ENCODE measurements at places on chromosomes 3 and 15.

DNA sequence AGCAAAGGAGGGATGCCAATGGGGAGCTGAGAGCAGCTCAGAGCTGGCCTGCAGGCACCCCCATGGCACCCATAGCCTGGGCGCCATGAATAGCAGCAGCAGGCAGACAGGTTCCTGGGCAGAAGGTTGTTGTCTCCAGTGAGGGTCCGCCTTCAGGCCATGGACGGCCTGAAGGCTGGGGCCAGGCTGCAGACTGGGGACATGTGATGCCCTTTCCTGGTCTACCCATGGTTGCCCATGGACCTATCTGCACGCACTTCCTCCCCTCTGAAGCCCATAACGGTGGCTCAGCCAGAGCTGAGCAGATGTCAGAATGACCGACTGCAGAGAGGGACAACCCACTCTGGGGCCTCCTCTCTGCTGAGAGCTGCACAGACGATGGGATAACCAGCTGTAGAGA, 256.8 kb downstream of the PLOD2 start:
- no peak for DNase-seq

- DNase-seq: no peak
These were observed 93.6 kb downstream of the GMNC start for GRCh38 chr3:190768891-190769290.

DNA sequence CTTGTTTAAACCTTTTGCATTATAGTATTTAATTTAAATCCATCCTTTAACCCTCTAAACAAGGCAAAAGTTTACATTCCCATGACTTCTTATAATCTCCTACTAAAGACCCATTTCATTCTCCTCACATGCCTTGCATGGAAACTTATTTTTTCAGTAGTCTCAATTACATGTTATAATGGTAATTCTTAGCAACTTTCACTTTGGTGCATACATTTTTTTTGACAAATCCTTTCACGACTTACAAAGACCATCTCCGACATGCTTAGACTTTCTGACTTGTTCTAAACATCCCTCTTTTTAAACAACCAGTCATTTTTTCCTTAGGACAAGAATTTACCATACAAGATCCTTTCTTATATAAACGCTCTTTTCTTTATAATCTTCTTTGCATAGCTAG, 615.4 kb upstream of the GBE1 start:
- DNase-seq: no peak

DNA sequence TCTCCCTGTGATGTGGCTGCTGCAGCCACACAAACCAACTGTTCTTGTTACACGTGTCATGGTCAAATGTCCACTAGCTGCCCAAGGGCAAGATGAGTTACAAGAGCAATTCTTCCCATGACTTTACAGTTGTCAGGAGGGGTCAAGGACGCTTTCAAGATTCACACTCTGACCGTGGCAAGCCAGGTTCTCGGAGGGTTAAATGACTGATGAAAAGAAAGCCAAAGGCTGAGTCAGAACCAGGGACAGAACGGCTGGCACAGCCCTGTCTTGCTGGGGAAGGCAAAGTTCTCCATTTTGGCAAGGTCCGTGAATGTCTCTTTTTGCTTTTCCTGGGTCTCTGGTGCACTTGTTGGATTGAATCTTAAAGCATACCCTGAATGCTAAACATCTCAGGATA, 364.5 kb upstream of the ICE2 start:
- DNase-seq: no peak

GRCh38 chr3:135325726-135326235, 530.7 kb downstream of the EPHB1 start:
- no peak for DNase-seq

DNA sequence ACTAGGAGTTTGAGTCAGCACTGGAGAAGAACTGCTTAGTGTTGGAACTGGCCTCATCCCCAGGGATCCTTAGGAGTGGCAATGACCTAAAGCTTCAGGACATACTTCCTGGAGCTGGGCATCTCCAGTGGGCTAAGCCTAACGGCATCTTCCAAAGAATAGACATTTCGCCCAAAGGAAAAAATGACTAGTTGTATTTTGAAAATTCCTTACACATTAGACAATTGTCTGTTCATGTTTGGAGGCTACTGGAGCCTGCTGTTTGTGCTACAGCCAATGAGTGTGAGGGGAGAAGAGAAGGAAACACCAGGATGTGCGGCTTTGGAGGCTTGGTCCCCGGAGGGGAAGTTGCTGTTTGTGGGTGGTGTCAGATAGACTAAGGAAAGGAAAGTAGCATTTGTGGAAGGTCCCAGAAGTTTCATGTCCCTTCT, 77.6 kb downstream of the POLR2M start:
- DNase-seq: no peak

DNA sequence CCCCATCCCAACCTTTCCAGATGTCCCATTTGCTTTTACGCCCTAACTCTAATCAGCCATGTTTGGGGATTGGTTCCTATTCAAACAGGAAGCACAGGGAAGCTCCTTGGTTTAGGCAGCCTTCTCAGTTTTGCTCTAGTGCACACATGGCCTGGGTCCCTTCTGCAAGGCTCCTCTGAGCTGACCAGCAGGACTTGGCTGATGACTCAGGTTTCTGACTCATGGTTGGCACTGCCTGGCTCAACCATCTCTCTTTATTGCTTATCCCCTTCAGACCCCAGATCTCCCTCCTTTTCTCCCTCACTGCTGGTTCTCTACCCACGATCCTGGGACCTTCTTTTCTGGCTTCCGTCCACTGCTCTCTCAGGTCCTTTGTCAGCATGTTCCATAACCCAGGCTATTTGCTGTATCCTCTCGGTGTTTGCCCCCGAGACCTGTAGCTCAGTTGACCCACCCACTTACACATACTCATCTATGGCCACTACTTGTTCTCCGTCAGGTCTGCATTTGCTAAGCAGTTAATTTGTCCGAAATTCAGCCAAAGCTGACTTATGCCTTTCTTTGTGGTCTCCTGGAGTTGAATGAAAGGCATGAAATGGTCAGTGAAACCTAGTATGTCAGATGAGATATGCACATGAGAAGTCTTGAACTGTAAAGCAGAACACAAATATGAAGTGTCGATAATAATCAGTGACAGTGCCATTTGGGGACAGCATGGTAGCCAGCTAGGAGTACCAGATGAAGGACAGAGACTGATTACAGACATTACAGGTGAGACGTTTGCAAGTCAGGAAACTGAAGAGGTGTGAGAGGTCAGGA, 323.5 kb upstream of the ROPN1 start:
- no peak for DNase-seq

DNA sequence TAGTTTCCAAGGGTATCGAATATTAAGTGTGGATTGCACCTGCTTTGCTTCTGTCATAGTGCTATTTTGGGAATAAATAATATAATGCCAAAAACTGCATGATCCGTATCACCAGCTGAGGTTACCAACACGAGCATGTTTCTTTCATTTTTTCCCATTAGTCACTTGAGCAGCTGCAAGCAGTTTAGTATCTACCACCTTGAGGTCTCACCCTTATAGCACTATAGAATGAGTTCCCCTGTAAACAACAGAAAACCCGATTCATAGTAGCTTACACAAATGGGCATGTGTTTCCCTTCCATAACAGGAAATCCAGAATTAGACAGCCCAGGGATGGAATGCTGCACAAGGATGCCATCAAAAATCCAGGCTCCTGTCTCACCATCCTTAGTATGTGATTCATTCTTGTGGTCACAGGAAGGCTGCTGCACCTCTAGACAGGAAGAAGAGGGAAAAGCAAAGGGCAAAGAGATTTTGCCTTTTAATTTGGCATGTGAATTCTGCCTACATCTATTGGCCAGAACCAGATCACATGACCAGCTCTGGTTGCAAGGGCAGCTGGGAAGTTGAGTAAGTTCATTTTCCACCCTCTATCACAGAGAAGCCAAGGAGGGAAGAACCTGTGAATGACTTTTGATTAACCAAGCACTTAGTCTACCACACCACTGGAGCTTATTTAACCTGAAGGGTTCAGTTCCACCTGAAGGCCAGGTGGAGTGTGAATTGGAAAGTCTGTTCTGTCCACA, 91.3 kb upstream of the SLC25A36 start:
- DNase-seq: no peak

- no peak for DNase-seq
These were observed 19.9 kb downstream of the GOLM2 start for GRCh38 chr15:44308415-44308814.

- DNase-seq: no peak
These were observed at the start of gene OR5H14 for GRCh38 chr3:98147179-98147578. OR5H14 (plus strand) TSS chr3:98147479; CDS start chr3:98149386, 1,907 bp downstream.

DNA sequence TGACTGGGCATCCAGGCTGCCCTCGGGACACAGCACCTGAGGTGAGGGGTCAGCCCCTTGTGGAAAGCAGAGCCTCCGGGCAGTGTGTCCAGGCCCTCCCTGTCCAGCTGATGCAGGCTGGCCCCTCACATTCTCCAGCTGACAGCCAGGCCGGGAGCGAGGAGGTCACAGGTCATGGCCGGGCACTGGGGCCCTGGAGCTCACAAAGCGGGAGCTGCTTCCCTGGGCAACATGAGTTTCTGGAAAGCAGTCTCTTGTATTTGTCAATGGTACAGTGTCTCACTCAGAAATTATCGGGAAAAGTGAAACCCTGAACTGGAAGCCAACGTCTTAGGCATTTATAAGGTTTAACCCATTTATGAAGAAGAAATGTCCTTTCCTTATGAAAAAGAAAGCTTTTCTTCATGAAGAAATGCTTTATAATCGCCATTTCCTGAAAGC, 118.5 kb downstream of the OPA1 start:
- DNase-seq: no peak

DNA sequence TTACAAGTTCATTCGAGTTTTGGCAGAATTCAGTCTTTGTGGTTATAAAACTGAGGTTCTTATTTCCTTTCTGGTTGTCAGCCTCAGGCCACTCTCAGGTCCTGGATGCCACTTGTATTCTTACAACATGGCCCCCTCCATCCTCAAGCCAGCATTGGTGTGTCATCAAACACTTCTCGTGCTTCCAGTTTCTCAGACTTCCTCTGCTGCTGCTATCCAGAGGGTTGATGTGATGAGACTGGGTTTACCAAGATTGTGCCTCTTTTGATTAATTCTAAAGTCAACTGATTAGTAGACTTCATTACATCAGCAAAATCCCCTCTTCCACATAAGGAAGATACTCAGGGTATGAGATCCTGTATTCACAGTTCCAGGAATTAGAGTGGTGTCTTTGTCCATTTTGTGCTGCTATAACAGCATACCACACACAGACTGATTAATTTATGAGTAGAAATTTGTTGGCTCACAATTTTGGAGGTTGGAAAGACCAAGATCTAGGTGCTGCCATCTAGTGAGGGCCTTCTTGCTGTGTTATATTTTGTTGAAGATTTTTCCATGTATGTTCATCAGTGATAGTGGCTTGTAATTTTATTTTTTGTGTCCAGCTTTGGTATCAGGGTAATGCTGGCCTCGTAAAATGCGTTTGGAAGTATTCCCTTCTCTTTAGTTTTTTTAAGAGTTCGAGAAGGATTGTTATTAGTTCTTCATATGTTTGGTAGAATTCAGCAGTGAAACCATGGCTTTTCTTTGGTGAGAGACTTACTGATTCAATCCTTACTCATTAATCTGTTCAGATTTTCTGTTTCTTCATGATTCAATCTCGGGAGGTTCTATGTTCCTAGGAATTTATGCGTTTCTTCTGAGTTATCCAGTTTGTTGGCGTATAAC, 11.1 kb downstream of the LRCH3 start:
- no peak for DNase-seq
